ENCODE measurements at places on chromosomes 16 and 17.

DNA sequence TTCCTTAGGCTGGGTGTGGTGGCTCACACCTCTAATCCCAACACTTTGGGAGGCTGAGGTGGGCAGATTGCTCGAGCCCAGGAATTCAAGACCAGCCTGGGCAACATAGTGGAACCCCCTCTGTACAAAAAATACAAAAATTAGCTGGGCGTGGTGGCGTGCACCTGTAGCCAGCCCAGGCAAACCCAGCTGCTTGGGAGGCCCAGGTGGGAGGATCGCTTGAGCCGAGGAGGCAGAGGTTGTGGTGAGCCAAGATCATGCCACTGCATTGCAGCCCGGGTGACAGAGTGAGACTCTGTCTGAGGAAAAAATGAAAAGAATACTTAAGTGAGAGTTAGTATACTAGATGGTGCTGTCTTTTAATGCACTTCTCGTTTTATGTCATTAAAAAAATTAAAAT, 15.1 kb downstream of the PPM1D start:
- DNase-seq, result no peak

DNA sequence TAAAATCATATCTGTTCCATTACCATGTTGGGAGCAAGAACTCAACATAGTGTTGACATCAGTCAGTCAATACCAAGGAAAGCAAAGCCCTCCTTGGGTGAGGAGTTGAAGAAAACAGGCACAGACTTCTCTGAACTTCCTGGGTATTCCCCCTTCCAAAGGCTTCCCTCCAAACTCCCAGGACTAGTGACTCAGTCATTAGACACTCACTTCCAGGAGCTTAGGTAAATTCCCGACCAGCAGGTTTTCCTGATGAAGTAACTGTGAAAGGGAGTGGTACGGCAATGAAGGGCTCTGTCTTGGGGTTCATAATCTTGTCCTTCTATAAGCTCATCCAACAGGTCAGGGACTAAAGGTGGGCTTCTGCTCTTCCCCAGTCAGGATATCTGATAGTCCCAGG, 293.8 kb upstream of the AXIN2 start:
- DNase-seq, result no peak

- no peak for DNase-seq
These were observed 2.7 kb downstream of the CTDNEP1 start for GRCh38 chr17:7248796-7249195.

DNA sequence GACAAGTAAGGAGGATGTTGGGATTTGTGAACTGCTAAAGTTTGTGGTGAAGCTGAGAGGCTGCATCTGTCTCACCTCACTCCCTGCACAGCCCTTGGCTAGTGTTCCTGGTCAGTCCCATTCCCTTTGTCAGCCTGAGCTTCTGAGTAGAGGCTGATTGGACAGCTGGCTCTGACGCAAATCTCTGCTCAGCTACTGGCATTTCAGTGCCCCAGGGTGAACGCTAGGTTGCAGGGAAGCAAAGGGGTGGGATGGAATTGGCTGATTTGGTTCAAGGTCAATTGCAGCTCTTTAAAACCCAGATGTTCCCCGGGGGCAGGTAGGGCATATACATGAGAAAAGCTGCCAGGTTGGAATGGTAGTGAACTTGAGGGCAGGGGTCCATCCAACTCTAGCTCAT, 23.1 kb upstream of the CNOT1 start:
- no peak for DNase-seq

DNA sequence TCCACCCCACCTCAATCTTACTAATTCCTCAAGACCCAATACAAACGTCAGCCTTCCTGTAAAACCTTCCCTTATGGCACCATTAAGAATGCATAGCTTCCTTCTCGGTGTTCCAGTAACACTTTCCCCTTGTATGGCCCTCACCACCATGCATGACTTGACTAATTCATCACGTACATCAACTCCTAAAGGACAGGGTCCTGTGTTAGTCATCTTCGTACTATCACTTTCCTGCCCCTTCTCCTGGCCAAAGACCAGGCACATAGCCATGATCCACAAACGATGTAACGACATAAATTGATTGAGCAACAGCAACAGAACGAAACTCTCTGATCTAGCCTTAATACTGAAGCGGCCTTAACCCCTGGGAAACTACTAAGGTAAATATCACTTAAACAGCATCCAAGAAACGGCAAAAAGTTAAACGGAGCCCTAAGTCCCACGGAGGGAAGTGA, 612 bp downstream of the PSMD12 start:
- no peak for DNase-seq

DNA sequence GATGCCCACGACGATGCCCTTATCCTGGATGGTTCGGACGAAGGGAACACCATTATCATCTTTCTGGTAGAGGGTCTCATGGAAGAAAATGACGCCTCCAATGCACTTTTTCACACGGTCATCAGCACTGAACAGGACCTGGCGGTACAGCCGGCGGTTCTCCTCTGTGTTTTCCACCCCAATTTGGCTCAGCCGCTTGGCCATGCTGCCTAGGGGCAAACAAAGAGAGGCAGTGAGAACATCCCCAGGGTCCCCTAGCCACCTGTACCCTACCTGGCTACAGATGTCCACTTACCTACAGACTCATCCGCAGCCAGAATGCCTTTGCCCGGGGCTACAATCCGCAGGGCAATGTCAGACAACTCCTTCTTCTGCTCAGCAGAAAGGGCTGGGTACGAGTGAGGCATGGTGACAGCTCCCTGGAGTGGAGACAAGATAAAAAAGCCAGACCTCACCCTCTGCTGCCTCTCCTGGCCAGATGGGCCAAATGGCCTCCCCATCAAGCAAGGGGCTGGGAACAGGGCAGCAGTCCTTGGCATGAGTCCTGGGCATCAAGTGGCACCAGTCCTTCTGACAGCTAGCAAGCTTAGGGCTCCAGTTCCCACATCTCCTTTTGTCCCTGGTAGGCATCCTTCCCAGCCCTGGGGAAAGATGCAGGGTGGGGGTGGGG, 1.4 kb downstream of the ALDOC start:
- DNase-seq, result no peak

GRCh38 chr17:81429821-81430551, 34.7 kb downstream of the BAHCC1 start:
- DNase-seq, result no peak

GRCh38 chr17:32007463-32008298, 498 bp downstream of the LRRC37B start:
- DNase-seq, result peak; percentile 43

Measured in HuH-7 (cell line).